Activated naive CD8-positive, alpha-beta T cell treated with anti-CD3 and anti-CD28 coated beads for 36 hours (primary cell): ENCODE measurements at places on chromosomes 11 and 22. TPM values are rescaled to one million over a fixed set of nuclear protein-coding genes. Genes with fewer than 3 reads are reported as not detected.

Gene A4GALT
- total RNA-seq = 0.08 TPM

Gene VPS26B
- total RNA-seq = 30.3 TPM

Gene APOA1
- 0.33 TPM for total RNA-seq

Gene OR8K5
- not detected for total RNA-seq

Gene LDHAL6A
- total RNA-seq = not detected

Gene MS4A3
- not detected for total RNA-seq

Gene SLCO2B1
- not detected for total RNA-seq

Gene CADM1
- total RNA-seq = not detected

Gene GGTLC3
- not detected for total RNA-seq

Gene TP53I11
- 12.5 TPM for total RNA-seq

GRCh38 chr11:61828629-61829407, 718 bp downstream of the FADS2 start:
- peak; percentile 65 for DNase-seq

GRCh38 chr11:72038491-72038890, 39.8 kb downstream of the IL18BP start:
- DNase-seq = no peak

GRCh38 chr11:110087812-110088534, 5.2 kb upstream of the ZC3H12C start:
- DNase-seq = no peak

DNA sequence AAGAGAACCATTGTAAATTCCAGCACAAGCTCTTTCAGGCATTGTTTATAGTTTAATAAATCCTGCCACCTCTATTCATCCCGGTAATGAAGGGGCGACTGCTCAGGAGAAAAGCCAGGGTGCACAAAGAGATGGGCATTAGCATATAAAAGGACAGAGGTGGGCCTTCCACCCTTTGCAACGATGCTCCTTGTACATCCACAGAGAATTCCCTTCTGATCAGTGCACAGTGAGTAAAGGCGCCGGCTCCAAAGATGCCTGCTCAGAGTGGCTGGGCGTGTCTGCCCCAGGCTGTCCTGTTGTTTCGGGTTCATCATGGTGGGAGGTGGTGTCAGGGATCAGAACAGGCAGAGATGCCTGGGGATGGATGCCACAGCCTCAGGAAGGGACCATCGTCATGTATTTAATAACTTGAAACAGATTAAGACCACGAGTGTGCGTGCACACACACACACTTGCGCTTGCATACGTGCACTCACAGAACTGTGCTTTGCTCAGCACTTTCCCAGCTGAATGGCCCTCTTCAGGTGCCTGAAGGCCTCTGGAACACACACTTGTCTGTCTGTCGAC, 305.0 kb downstream of the TBC1D22A start:
- DNase-seq = no peak

DNA sequence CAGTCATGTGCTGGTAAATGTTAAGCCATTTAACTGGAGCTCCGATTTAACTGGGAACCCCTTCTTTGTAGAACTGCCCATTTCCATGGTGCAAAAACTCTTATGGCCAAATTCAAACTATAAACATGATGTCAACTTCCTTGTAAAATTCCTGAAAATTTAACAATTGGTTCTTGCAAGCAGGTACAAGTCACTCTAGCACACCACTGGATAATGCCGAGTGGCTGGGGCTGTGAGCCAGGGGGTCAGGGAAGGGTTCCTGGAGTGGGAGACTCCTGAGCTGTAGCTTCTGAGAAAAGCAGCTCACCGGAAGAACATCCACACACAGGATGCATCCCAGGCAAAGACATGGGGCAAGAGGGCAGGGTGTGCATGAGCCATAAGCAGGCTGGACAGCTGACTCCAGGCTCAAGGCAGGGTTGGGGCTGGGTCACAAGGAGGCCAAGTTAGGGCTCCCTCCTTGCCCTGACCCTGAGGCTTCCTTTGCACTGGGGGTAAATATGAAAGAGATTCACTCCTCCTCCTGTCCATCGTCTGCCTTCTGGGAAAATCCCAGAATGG, 18.2 kb downstream of the P2RY2 start:
- DNase-seq = no peak

GRCh38 chr22:19325296-19325948, 33.9 kb upstream of the CLTCL1 start:
- DNase-seq = no peak

DNA sequence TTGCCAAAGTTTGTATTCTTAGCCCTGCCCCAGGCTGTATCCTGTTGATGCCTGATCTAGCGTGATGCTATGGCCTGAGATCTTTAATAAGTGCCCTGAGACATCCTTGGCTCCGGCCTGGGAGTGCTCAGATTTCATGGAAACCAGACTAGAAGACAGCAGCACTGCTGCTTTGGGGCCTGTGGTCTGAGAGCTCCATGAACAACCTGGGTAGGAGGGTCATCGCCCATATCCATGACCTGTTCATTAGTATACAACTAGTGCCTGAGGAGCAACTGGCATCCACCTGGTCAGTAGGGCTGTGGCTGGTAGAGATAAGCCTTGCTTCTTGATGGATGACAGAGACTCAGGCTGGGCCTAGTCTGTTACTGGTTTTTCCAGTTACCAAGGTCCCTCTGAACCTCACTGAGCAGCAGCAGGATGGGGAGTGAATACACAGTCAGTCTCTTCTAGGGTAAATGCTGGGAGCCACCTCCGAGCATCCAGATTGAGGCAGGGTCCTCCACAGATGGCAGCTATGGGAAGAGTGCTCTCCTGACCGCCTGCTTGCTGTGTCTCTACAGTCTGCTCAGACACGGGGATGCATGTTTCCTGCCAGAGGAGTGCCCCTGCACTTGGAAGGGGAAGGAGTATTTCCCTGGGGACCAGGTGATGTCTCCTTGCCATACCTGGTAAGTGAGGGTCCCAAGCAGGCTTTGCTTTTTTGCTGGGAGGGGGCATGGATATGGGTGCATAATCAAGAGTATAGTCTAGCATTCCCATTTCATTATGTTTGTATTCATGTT, 39.0 kb downstream of the OTOG start:
- DNase-seq = no peak

GRCh38 chr11:95776859-95777258, 12.7 kb downstream of the FAM76B start:
- no peak for DNase-seq

DNA sequence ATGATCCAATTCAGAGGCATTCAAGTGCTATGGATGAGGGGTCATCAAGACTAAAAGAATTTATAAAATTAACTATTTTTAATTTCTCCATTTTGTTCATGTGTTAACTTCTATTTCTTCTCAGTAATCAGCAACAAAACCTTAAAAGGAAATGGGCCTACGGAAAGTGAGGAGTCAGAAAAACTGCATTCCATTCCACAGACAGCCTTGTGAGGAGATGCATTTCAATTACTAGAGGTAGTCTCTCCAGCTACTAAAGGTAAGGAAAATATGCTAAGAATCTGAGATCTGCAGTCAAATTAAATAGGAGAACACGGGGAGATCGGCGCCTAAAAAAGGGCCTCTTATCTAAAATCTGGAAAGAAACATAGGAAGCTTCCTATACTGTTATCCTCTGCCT, 661.7 kb downstream of the DLG2 start:
- no peak for DNase-seq

DNA sequence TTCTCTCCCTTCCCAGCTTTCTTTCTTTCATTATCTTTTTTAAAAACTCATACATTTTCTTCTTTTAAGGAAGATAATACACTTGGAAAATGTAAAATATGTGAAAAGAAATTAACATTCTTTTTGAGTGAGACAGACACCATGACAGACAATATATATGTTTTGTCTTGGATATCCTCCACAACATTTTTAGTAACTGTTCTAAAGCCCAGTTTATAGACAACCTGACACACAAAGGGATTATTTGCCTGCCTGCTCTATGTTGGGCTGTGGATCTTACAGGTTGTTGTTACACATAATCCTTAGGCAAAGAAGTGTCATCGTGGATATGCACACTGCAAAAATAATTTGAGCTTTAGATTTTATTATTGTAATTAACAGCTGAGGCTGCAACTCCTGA, 301.4 kb upstream of the PDGFD start:
- DNase-seq = no peak

DNA sequence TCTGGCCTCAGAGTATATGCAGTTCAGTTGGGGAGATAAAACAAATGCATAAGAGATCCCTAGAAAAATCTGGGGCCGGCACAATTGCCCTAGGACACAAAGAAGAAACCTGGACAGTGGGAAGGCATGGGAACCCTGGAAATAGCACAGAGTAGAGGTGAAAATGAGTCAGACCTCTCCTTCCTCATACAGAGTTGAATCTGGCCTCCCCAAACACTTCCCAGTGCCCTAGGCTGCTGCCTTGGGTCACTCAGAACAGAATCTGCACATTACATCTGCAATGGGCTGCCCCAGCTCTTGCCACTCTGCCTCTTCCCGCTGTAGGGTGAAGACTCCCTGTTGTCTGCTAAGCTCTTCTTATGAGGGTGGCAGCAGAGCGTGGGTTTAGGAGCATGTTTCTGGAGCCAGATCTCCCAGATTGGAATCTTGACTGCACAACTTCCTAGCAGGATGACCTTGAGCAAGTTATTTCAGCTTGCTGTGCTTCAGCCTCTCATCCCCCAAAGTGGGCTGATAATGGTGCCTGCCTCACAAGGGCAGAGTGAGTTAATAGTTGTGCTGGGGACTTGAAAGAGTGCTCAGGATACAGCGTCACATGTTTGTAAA, 47.1 kb upstream of the NECTIN1 start:
- no peak for DNase-seq

- DNase-seq = no peak
Observed at GRCh38 chr11:61131586-61131985, 29.3 kb downstream of the CD5 start.

DNA sequence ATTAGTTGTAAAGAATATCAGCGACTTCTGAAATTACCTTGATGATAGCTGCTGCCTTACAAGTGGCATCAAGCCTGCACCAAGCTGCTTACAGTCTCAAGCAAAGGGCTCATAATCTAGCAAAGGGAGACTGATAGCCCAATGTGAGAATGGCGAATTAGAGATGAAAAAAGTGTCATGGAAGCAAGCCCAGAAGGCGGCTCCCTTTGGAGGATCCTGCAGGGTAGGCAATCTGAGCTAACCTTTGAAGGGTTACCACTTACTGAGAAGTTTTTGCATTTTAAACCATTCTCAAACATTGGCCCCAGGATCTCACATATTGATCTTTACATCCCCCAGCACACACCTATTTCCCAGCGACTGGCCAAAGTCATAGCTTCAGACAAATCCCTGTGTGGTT, 18.5 kb downstream of the GAB2 start:
- DNase-seq = no peak

DNA sequence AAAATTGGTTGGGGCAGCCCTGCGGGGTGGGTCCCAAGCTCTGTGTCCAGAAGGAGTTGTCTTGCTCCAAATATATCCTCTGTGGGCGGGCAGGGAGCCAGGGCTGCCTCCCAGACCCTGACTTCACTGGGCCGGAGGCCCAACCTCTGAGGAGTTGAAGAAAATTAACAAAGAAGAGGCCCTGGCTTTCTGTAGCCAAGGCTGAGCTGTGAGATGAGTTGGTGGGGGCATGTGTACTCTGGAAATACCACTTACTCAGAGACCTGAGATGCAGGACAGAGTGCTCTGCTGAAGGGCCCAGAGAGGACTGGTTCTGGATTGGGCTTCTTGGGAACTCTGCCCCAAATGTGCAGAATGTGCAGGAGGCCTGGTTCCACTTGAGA, 96.3 kb downstream of the SWAP70 start:
- peak; percentile 5 for DNase-seq

GRCh38 chr11:22432291-22433093, 94.3 kb downstream of the SLC17A6 start:
- DNase-seq = peak; percentile 7

GRCh38 chr11:77249427-77249826, 52.1 kb downstream of the GDPD4 start:
- no peak for DNase-seq

GRCh38 chr11:62024936-62025486, 57.6 kb upstream of the FTH1 start:
- DNase-seq = no peak

DNA sequence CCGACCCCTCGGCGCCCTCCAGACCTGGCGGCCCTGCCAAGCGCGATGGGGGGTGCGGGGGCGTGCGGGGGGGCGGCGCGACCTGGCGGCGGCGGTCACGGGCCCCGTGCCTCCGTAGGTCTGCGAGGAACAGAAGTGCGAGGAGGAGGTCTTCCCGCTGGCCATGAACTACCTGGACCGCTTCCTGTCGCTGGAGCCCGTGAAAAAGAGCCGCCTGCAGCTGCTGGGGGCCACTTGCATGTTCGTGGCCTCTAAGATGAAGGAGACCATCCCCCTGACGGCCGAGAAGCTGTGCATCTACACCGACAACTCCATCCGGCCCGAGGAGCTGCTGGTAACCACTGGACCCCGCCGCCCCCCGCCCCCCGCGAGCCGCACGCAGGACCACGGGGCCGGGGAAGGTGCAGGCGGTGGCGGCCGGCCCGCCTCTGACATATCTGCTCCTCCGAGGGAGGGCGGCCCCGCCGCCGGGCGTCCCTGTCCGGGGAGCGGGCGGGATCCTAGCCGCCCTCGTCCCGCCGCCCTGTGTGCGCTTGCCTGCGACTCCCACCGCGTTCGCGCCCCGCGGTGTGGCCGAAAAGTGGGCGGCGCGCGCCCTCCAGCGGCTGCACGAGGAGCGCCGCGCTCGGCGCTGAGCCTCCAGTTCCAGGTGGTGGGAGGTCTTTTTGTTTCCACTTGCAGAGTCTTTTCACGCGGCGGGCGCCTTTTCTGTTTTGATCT, 2.1 kb downstream of the CCND1 start:
- DNase-seq = peak; percentile 87

GRCh38 chr22:33519071-33519973, 401.0 kb downstream of the LARGE1 start:
- no peak for DNase-seq

DNA sequence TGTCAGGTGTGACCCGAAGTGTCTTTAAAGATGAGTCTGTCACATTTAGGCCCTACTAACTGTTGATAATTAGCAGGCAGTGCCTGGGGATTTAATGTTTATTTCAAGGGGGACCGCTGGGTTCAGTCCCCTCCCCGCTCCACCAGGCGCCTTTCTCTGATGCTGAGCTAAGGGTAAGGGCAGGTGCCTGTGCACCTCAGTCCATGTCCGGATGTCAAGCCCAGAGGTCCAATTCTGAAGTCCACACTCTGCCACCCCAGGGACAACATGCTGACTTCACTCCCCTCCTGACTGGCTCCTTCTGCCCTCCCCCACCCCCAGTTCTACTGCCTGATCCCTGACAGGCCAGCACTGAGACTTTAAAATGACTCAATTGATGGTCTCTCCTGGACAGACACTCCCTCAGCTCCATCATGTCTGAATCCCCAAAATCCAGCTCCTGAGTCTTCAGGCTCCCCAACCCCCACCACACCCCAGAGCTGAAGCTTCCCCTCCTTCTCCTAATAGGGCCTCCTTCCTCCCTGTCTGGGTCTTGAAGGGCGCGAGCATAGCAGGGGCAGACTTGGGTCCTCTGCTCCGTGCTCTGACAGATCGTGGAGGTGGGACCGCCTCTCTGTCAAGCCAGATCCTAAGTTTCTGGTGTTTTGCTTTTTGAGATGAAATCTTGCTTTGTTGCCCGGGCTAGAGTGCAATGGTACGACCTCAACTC, 49.8 kb upstream of the ANO1 start:
- no peak for DNase-seq

- DNase-seq = no peak
Observed at GRCh38 chr11:15878756-15879155, 477.6 kb downstream of the SOX6 start.
